ENCODE measurements at places on chromosomes 12 and 14.

DNA sequence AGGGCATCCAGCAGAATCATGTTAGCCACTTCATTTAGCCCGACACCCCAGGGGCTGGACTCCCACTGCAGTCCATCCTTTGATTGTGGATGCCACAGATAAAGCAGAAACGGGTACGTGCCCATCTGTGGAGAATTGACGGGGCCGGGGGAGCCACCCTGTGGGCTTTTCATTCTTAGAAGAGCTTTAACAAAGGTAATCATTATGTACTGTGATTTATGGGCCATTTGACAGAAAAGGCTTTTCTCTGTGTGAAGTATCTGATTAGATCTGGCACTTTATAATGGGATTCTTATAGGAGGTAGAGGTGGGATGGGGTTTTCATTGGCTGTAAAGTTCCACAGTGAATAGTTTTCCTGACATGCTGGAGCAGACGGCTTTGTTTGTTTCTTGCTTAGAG is 40.4 kb downstream of the AACS start:
- DNase-seq: no peak

GRCh38 chr14:65115615-65116014 is 13.3 kb upstream of the MAX start:
- DNase-seq: no peak

DNA sequence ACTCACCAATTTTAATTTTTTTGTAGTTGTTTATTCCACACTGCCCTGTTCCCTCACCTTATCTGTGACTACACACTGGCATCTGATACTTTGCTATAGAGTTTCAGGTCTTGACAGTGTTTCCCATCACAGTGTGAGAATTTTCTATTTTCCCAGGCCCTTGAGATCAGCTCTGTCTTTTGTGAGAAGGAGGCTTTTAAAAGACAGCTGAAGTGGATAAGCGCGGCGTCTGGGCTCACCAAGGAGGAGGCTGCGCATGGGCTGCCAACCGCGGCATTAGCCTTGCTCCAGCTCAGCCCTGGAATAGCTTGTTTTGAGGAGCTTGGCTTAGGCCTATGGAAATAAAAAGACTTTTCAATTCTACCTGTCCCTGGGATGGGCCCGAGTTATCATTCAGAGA is 181.3 kb downstream of the RMST start:
- no peak for DNase-seq

- no peak for DNase-seq
Measured at GRCh38 chr12:109020796-109021380, at the start of gene SVOP. TSS of gene SVOP (minus strand) at chr12:109021068. CDS start at chr12:109020868, 200 bp downstream.

- DNase-seq: no peak
Measured at GRCh38 chr14:63006531-63006930, 38.7 kb downstream of the KCNH5 start.

DNA sequence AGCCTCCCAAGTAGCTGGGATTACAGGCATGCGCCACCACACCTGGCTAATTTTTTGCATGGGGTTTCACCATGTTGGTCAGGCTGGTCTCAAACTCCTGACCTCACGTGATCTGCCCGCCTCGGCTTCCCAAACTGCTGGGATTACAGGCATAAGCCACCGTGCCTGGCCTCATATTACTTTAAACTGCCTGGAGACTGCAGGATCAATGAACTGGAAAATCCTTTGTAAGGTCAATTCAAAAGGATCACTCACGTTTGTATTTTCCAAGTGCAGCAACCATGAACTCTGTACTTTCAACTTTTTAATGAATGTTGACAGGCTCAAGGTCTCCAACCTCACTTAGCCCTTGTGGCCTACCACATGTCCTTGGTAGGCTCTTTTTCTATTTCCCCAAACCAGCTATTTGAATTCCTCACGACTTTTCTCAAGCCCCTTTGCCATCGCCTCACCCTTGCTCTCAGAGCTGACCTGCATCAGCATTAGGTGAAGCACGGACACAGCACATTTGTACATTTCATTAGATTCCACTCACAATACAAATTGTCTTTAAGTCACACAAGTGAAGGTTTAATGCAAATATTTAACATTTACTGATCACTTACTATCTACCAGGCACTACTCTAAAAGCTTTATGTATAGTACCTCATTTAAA is 42.2 kb upstream of the GCH1 start:
- no peak for DNase-seq

GRCh38 chr12:45075587-45076282 is 24.8 kb upstream of the DBX2 start:
- DNase-seq: no peak

- no peak for DNase-seq
Measured at GRCh38 chr14:99789581-99789980, 3.6 kb upstream of the EML1 start.

DNA sequence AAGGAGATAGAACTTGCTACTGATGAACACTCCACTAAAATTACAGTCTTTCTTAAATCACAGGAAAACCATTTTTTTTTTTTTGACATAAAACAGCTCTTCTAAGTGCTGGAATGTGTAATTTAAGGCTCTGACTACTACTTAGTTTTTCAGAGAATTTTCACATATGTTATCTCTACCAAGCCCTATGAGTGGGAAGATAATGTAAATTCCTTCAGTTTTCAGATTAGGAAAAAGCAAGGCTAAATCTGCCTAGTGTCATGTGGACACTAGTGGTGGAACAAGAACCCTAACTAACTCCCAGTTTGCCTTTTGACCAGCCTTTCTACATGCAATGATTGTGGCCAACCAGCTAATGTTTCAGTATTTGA is 37.3 kb upstream of the CSRP2 start:
- DNase-seq: no peak

- no peak for DNase-seq
Measured at GRCh38 chr12:2029851-2030250, 22.9 kb upstream of the CACNA1C start.

- DNase-seq: no peak
Measured at GRCh38 chr12:65524666-65525065, 246.2 kb downstream of the MSRB3 start.

- no peak for DNase-seq
Measured at GRCh38 chr14:39984323-39984722, 552.1 kb upstream of the FBXO33 start.

DNA sequence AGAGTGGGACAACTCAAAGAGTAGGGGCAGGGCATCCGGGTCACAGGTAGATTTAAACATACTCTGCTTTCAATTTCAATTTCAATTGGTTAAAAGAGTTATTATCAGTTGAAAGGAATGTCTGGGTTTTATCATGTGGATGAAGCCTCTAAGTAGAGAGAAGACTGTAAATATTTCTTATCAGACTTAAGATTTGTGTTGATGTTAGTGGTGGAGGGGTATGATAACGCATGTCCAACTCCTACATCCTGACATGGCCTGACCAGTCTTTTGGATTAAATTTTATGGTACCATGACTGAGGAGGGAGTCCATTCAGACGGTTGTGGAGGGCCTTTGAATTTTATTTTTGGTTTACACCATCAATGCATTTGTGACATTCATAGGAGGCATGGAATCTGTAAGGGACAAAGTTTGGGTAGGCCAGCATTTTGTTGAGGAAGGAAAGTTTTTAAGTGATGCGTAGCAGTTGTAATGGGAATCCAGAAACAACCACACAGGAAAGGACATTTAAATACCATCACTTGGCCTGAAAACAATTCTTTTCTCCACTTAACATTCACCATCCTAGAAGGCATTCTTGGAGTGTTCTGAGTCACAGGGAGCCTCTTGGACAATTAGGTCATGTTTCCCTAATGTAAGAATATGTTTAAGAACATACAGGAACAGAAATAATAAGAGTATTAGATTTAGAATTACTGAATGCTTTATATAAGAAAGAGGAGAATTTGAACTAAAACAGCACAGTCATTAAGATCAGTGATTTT is 371.9 kb downstream of the ATP23 start:
- DNase-seq: no peak

DNA sequence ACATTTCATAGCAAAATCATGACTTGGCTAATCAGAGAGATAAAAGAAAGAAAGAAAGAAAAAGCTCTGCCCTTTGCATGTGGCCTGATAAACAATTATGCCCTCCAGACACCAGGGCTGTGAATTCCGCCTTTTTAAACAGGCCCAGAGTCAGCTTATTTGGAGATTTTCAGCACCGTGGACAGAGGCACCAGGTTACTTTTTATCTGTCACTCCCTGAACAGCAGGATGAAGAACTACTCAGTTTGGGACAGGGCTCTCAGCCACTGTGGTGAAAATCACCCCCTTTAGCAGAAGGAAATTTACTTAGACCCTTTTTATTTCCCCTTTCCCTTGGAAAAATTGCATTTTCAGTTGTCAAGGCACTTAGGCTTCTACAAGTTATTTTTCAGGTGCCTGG is 359.9 kb downstream of the NRXN3 start:
- DNase-seq: no peak

DNA sequence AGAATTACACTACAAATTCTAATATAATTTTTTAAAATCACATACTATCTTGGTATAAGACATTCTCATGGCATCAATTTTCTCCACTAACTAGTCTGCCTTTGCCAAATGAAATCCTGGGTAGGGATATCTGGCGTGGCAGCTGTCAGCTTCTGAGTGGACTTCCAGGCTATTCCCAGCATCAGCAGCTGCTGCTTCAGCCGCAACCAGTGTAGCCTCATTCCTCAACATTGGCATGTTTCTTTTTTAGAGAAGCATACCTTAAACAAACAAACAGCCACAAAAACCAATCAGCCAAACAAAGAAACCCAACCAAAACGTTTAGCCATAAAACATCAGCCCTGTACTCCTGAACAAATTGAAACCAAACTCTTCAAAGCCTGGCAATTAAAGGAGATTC is 235.8 kb downstream of the SSPN start:
- no peak for DNase-seq

- no peak for DNase-seq
Measured at GRCh38 chr12:106914796-106915634, 40.7 kb upstream of the TMEM263 start.

- no peak for DNase-seq
Measured at GRCh38 chr12:12686925-12687324, 9.1 kb downstream of the GPR19 start.

DNA sequence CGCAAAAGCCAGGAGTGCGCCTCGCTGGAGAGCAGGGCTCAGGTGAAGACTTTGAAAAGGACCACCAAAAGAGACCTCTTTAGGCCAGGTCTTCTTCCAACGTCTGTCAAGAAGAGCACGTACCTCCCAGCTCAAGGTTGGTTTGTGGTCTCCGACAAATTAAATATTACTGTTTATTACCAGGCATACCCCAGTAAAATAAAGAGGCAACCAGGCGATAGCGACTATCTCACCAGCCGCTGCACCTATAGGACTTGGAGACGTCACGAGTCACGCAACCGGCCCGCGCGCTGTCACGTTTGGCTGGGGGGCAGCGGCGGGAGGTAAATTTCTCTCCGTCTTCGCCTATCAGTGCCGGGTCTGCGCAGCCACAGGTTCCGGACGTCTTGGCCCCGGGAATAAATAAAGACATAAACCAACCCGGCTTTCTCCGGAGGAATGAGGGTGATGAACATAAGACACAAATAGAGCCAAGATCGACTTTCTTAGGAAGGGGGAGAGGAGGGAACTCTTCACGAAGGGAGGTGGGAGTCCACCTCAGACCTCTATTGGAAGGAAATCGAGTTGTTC is 2.0 kb upstream of the TBX5 start:
- DNase-seq: no peak

GRCh38 chr14:70808416-70809224 is 693 bp downstream of the MAP3K9 start:
- DNase-seq: no peak

DNA sequence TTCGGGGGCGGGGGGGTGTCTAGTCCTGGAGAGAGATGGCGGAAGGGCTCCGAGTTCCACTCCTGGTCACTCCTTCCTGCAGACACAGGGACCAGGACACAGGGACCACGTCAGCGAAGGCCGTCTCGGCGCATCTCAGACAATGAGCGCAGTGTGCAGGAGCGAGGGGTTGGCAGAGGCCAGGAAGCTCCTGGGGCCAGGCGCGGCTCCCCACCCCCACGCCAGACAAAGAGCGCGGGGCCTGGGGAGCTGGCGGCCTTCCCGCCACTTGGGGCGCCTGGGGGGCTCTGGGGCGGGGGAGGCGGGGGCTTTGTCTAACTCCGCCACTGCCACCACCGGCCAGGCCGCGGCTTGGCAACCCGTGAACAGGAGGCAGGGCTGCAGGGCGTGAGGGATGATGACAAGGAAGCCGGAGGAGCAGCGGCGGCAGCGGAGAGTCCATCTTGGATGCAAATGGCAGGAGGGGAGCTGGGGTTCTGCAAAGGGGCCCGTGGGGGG is 2.2 kb downstream of the CDK2AP1 start:
- no peak for DNase-seq

- no peak for DNase-seq
Measured at GRCh38 chr14:95462491-95462890, 54.0 kb downstream of the SYNE3 start.

DNA sequence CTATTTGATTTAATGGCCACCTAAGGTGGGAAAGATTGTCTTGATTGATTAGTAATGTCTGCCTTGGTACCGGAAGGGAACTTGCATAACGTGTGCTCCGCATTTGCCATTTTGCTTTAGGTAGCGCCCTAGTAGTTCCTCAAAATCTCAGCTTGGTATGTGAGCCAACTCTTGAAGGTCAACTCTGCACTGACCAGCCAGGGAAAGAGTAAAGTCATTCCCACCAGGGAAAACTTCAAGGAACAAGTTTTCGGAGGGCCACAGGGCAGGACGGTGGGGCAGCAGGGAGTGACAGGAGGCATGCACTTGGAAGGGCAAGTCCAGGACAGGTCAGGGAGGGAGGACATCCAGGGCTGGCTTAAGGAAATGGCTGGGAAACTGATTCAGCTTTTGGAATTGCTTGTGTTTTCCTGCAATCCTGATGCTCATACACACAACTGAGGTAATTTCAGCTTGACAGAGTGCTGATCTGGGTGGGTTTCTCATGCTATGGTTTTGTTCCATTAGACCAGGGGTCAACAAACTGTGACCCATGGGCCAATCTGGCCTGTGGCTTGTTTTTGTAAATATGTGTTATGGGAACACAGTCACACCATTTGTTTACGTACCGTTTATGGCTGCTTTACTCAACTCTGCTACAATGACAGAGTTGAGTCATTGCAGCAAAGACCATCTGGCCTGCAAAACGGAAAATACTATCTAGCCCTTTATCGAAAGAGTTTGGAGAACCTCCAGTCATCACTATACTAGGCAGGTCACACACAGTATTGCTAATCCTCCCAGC is 184.5 kb downstream of the RBM19 start:
- no peak for DNase-seq

DNA sequence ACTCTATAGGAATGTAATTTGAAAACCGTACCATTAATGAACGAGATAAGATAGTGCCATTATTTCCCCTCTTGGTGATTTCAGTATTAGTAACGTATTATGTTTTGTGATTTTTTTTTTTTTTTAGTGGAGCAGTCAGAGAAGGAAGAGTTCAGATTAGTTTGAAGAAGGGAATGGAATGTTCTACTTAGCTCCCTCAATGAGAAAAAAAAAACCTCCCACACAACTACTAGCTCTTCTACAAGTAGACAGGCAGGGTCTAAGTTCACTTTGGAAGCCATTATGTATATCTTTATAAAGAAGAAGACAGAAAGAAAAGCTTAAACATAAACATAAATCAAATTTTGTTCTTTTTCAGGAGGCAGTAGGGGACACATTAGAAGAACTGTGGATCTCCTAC is 27.3 kb downstream of the PNMA1 start:
- no peak for DNase-seq

GRCh38 chr12:90938451-90938850 is 16.5 kb downstream of the CCER1 start:
- no peak for DNase-seq

- DNase-seq: no peak
Measured at GRCh38 chr12:65324551-65324950, 46.1 kb downstream of the MSRB3 start.

Measured in cortex of kidney (tissue), 1 donor.